Fibroblast of villous mesenchyme (primary cell): ENCODE measurements at places on chromosomes 7 and 10.

DNA sequence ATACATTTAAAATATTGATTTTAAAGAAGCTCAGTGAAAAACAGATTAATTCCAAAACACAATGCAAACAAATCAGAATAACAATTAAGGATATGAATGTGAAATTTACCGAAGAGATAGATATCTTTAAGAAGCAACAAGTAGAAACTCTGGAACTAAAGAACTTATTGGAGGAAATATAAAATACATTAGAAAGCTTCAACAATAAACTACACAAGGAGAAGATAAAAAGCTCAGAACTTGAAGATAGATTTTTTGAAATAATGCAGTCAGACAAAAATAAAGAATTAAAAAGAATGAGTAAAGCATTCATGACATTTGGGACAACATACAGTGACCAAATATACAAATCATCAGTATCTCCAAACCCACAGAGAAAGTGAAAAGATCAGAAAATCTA, 43.2 kb downstream of the HIBADH start:
- no peak for DNase-seq

- no peak for DNase-seq
These were observed 83.0 kb downstream of the MGMT start for GRCh38 chr10:129550076-129550475.

- no peak for DNase-seq
These were observed 323.2 kb upstream of the BMPER start for GRCh38 chr7:33582104-33582503.

DNA sequence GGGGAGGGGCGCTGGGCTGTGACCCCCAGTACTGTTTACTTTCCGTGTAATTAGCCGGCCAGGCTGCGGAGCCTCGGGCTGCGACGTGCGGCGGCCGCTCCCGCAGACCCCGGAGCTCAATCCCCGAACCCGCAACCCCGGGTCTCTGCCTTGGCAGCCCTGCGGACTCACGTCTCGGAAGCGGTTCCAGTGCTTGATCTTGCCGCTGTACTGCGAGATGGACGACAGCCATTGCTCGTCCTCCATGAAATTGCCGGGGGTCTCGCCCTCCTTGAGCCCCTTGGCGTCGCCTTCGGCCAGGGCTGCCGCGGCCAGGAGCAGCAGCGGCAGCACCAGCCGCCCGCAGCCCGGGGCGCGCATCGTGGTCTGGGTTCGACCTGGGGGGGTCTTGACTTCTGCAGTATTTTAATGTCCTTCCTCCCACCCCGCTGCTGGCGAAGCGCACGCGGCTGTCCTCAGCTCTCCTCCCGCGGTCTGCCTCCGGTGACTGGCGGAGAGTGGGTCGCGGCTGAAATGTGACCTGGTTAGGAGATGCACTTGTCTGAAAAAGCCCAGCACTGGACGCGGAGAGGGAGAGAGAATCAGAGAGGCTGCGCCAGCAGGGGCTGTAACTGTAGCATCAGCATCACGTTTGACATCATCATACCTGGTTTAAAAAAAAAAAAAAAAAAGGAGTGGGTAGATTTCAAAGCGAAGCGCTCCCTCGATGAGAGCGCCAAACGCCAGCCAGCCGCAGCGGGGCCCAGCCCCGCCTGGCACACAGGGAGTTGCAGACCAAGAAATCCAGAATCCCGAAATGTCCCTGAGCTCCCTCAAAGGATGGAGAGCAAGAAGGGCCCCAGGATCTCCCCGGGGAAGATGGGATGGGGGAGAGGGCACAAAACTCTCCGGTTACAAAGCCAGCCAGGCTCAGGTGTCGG, at the start of gene SPOCK2:
Gene SPOCK2 (minus strand): TSS at position 583 of the 920 bp plus-strand sequence. CDS start 223 bp downstream, at position 360.
- DNase-seq, result no peak
